ENCODE measurements at places on chromosomes 1 and 21. TPM values are rescaled to one million over a fixed set of nuclear protein-coding genes. Genes with fewer than 3 reads are reported as not detected.

Gene CFHR3
- 0.07 TPM for total RNA-seq

- H3K36me3 ChIP-seq, result no peaks in the 10 kb centered on the region
- H3K27me3 ChIP-seq, result no peaks in the 10 kb centered on the region
- DNase-seq, result no peak
- H3K4me3 ChIP-seq, result no peak overlapping the region
These were observed 255.7 kb downstream of the COL11A1 start for GRCh38 chr1:102852613-102853012.

GRCh38 chr1:27306892-27307761 is 14.8 kb upstream of the TMEM222 start:
- no peaks in the 10 kb centered on the region for H3K27me3 ChIP-seq
- peak overlapping the region; percentile 61 for H3K27ac ChIP-seq
- no peaks in the 10 kb centered on the region for H3K36me3 ChIP-seq
- DNase-seq, result no peak

DNA sequence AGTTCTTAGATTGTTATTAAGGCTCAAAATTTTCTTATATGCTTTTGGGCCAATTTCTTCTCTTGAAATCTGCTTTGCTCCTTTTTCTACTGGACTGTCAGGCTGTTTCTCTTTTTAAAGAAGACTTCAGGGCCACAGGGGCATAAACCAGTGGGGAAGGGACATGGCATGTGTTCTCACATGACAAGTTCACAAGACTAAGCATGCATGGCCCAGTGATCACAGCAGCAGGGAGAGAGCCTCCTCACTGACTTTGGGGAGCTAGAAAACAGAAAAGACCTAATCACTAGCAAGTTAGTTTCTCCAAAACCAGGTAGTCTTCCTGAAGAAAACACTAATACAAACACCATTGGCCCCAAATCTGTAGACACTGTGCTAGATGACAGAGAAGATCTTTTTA is 64.8 kb downstream of the RAB3GAP2 start:
- DNase-seq, result no peak
- peaks cover 30% of the 10 kb centered on the region for H3K36me3 ChIP-seq
- peak overlapping the region; percentile 21 for H3K27ac ChIP-seq
- H3K4me1 ChIP-seq, result no peaks in the 10 kb centered on the region

DNA sequence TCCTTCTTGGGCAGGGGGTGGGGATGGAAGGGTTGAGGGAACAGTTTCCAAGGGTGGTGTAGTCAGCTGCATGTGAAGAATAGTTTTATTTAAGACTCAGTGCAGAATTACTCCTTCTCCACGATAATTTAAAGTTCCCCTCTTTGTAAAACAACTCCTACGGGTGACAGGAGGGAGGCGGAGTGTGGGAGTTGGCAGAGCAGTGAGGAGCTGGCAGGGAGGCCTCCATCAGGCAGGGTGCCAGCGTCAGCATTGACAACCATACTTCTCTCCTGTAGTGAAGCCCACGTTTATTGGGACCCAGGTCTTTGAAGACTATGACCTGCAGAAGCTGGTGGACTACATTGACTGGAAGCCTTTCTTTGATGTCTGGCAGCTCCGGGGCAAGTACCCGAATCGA is 93.8 kb downstream of the MTR start:
- peaks cover 28% of the 10 kb centered on the region for H3K36me3 ChIP-seq
- H3K27ac ChIP-seq, result peak overlapping the region; percentile 100
- peaks cover 59% of the 10 kb centered on the region for H3K4me1 ChIP-seq
- H3K4me3 ChIP-seq, result no peak overlapping the region
- DNase-seq, result no peak
- no peaks in the 10 kb centered on the region for H3K27me3 ChIP-seq

- no peaks in the 10 kb centered on the region for H3K36me3 ChIP-seq
- DNase-seq, result no peak
- H3K27me3 ChIP-seq, result no peaks in the 10 kb centered on the region
- H3K4me1 ChIP-seq, result peaks cover 26% of the 10 kb centered on the region
These were observed 58.1 kb upstream of the VTCN1 start for GRCh38 chr1:117268535-117269455.

- H3K27me3 ChIP-seq, result no peaks in the 10 kb centered on the region
- H3K27ac ChIP-seq, result peak overlapping the region; percentile 62
- H3K4me1 ChIP-seq, result peaks cover 15% of the 10 kb centered on the region
- no peak overlapping the region for H3K4me3 ChIP-seq
- no peak for DNase-seq
These were observed 12.7 kb downstream of the MTFR1L start for GRCh38 chr1:25832336-25833037.

DNA sequence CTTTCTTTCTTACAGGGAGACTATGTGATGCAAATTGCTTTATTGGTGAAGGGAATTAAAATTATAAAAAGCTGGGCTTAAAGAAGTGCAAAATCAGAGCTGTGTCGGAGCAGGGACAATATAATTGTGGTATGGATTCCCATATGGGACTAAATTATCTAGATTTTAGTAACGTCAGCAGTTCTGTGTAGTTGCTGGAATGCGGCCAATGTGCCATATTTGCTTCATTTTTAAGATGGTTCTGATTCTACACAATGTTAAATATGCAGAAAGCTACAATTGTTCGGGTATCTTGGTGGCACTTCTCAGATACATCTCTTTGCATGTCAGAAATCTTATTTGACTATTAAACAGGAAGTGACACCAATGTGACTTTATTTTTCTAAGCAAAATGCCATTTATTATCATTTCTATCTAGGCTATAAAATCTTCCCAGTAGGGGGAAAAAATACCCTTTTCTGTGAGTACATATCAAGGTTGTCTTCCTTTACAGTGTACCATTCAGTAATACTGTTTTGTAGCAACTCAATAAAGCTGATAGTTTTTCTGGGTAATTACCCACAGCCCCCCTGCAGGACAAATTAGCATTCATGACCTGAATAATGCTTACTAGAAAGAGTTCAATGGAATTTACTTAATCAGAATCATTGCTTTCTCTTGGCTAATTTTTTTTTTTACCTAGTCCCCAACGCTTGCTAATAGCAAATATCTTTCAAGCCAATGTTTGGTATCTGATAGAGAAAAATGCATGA is 288.3 kb upstream of the ADGRL2 start:
- no peaks in the 10 kb centered on the region for H3K27me3 ChIP-seq
- H3K27ac ChIP-seq, result no peak overlapping the region
- H3K4me1 ChIP-seq, result peaks cover 13% of the 10 kb centered on the region
- H3K36me3 ChIP-seq, result no peaks in the 10 kb centered on the region
- peak; percentile 31 for DNase-seq

DNA sequence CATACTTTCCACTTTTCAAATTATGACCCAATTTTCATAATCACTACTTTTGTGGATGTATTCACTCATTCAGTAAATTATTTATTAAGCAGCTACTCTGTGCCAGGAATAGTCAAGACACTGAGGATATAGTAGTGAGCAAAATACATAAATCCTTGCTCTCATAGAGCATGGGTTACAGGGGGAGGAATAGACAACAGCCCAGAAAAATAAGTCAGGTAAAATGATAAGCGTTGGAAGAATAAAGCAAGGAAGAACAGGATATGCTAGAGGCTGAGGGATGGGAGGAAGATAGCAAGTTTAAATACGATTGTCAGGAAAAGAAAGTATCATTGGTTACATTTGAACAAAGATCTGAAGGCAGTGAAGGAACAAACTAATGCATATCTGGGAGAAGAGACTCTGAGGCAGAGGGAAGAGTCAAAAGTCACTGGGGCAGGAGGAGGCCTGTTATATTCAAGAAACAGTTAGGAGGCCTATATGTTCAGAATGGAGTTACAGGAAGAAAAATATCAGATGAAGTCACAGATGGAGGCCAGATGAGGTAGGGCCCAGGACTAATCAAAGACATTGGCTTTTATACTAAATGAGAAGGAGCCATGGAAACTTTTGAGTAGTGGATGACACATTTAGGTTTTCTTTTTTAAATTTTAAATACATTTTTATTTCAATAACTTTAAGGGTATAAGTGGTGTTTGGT is 42.9 kb downstream of the SEC22B start:
- DNase-seq, result no peak
- no peak overlapping the region for H3K27ac ChIP-seq
- no peaks in the 10 kb centered on the region for H3K4me1 ChIP-seq
- H3K4me3 ChIP-seq, result no peak overlapping the region
- no peaks in the 10 kb centered on the region for H3K36me3 ChIP-seq
- H3K27me3 ChIP-seq, result no peaks in the 10 kb centered on the region

DNA sequence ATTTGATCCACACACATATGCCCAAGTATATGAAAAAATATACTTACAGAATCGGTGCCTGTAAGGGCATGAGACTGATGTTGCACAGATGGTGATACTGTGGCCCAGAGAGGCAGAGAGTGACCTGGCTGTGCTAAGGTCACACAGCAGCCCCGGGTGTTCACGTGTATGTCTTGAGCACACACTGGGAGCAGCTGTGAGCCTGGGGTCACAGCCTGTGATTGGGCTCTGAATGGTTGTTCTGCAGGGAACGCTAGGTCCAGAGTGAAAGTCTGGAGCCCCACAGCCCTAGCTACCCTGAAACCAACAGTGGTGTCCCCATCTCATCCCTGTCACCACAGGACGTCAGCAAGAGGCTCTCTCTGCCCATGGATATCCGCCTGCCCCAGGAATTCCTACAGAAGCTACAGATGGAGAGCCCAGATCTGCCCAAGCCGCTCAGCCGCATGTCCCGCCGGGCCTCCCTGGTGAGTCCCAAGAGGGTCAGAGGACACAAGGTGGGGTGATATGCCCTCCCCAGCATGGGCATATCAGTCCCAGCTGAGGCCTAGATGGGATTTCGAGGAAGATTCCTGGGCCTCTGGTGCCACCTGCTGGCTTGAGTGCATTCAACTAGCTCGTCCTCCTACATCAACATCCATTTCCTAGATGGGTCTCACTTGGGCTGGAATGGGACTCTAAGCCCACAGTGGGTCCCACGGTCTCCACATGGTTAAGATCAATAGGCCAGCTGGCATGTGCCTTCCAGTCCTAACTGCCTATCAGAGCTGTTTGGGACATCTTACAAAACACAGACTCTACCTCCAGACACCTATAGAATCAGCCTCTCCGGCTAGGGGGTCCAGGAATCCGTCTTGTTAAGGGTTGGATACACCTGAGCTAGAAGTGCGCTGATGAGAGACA is 19.7 kb downstream of the CDK18 start:
- no peaks in the 10 kb centered on the region for H3K4me1 ChIP-seq
- H3K27ac ChIP-seq, result no peak overlapping the region
- H3K36me3 ChIP-seq, result no peaks in the 10 kb centered on the region
- no peak overlapping the region for H3K4me3 ChIP-seq

DNA sequence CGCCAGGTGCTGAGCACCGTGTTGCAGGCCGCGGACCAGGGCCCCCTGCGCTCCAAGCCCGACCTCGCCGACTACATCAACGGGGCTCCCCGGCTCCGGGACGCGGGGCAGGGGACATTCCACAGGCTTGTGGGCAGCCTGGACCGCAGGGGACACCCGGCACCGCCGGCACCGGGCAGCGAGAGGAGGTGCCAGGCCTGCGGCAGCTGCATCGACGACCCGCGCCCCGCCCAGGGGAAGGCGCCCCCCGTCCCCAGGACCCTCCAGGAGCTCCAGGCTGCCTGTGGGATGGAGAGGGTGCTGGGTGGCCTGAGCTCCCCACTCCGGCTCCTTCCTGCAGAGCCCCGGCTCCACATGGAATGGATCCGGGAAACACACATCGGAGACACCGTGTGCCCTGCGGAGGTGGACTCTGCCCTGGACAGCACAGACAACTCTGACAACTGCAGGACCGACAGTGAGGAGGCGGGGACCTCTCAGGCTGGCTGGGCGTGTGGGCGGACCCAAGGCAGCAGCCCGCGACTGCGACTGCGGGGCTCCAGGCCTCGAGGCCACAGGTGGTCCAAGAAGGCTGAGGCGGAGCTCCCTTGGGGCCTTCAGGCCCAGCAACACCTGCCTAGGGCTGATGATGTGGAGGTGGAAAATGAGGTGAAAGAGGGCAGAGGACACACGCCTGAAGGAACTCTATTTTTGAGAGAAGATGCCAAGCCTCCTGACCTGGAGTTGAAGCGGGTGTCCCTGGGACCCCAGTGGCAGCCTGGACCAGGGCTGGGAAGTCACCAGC is 22.8 kb downstream of the KIAA1614 start:
- DNase-seq, result no peak
- H3K27me3 ChIP-seq, result no peaks in the 10 kb centered on the region
- no peak overlapping the region for H3K27ac ChIP-seq

DNA sequence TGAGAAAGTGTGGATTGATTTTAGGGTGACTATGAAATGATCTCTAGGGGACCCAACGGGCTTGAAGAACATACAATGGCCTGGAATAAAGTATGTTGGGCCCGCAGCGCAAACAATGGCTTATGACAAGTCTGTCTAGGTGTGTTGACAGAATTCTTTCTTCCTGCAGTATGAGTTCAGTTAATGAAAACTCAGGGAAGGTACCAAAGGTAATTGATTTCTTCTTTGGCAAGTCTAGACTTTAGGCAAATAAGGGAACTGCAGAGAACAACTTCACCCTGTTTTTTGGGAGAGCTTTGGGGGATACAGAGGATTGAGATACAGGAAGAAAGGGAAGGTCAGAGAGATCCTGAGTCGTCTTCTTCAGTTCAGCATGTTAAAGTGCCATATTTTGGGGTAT is 7.8 kb upstream of the FMO2 start:
- H3K27ac ChIP-seq, result no peak overlapping the region
- no peak for DNase-seq
- no peaks in the 10 kb centered on the region for H3K4me1 ChIP-seq
- no peak overlapping the region for H3K4me3 ChIP-seq

Measured in cardiac muscle cell (in vitro differentiated cells and primary cell).